ENCODE measurements at places on chromosomes 16 and 17.

DNA sequence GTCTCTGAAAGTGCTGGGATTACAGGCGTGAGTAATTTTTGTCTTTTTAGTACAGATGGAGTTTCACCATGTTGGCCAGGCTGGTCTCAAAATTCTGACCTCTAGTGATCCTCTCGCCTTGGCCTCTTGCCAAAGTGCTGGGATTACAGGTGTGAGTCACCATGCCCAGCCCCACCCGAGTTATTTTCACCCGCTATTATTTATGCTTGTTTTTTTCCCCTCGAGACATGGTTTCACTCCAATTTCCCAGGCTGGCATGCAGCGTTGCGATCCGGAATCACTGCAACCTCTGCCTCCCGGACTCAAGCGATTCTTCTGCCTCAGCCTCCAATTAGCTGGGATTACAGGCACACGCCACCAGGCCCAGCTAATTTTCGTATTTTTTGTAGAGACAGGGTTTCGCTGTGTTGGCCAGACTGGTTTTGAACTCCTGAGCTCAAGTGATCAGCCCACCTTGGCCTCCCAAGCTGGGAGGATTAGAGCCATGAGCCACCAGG is 9.2 kb downstream of the RPL23 start:
- no peak for DNase-seq

- DNase-seq: no peak
Measured at GRCh38 chr16:56625943-56626654, 518 bp downstream of the MT1E start.

DNA sequence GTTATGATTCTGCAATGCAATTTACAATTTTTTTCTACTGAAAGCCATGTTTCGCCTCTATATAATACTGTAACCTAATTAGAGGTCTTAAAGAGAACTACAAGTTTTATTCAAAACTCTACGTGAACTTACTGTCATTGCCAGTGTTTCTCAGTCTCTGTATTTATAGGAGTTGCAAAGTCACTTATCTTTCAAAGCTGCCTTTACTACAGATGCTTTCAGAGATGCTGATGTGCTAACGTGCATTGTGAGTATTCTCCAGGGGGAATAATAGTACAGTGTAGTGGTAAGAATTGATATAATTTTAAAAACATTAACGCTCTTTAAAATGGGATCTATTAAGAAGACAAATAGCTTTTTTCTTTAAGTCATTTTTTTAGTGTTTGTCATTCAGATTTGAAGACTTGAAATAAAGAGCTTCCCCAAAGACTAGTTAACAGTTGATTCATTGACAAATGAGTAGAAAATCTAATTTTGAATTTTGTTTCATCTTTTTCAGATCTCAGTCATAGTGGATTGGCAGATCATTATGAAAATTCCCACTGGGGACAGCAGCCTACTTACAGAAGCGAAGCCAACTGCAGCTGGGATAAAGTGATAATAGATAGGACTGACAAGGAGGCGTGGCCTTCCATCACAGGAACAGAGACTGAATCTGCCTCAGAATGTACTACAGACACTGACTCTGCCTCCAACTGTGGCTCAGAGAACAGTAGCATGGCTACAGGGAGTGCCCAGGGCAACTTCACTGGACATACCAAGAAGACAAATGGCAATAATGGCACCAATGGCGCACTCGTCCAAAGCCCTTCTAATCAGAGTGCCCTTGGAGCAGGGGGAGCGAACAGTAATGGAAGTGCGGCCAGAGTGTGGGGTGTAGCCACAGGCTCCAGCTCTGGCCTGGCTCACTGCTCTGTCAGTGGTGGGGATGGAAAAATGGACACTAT is 79.9 kb downstream of the TMC6 start:
- DNase-seq: no peak

- peak; percentile 22 for DNase-seq
Measured at GRCh38 chr17:39676198-39676819, 8.1 kb downstream of the PNMT start.

GRCh38 chr17:6496640-6497441 is 52.6 kb downstream of the PIMREG start:
- peak; percentile 66 for DNase-seq

DNA sequence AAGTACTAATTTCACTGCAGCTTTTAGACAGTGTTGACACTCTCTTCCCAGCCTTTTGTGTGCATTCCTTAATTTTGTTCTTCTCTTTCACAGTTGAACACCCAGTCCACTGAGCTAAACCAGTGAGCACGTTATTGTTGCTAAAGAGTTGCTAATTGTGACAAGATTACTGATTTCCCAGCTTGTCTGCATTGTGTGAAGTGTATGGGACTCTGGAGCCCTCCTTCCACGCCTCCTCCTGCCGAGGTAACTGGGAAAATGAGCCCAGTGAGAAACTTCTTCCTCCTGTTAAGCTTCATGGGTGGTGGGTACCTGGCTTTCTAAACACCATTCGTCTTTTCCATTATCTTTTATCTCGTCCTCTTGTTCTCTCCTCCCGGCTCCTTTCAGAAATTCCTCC is 29.8 kb upstream of the DNAH17 start:
- DNase-seq: no peak

- DNase-seq: no peak
Measured at GRCh38 chr17:44965481-44966234, 2.4 kb downstream of the C1QL1 start.

GRCh38 chr16:27319257-27319965 is 5.6 kb downstream of the IL4R start:
- no peak for DNase-seq

DNA sequence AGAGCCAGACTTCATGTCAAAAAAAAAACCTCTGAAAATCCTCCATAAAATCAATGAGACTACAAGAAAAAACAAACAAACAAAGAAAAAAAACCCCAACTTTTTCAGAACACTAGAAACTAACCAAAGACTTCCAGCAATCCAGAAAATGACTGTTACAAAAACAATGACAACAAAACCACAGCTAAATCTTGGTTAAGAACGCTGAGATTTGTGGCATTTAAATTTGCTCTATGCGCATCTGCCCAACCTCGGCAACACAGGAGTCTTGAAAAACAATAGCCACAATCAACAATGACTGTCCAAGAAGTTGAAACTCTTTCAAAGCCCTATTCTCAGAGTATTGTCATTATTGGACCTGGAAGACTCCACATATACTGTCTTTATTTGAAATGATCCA is 402.4 kb downstream of the ZFHX3 start:
- DNase-seq: no peak

DNA sequence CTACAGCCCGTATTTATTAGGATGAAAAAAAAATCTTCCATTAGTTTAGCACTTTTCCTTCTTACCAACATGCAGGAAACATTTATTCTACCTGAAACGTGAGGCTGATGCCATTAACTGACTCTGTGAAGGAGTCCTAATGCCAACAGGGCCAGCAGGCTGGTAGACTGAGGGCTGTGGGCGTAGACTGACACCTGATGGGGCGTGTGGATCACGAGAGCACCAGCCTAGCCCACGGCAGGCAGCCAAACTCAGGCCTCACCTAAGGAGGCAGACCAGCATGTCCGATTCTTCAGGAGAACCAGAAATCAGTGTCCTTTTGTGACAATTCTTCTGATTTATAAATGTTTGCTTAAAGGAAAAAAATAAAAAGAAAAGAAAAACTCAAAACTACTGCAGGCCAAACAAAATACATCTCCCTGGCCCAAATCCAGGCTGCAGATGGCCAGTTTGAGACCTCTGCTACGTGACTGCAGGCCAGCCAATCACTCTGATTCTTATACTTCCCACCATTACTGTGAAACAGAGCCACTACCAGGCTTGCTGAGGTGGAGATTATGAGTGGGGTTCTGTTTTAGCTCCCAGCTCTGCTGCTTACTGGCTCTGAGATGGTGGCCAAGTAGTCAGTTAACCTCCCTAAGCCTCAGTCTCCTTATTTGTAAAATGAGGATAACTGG is 66.5 kb downstream of the GNAO1 start:
- DNase-seq: no peak

All from inflammatory macrophage (primary cell).